ENCODE measurements at places on chromosomes 12 and 14. TPM values are rescaled to one million over a fixed set of nuclear protein-coding genes. Genes with fewer than 3 reads are reported as not detected.

GRCh38 chr12:106157802-106158201 is 19.0 kb upstream of the NUAK1 start:
- H3K27ac ChIP-seq = no peak overlapping the region
- H3K36me3 ChIP-seq = no peaks in the 10 kb centered on the region
- no peaks in the 10 kb centered on the region for H3K4me1 ChIP-seq
- peaks cover 2% of the 10 kb centered on the region for H3K27me3 ChIP-seq
- no peak for DNase-seq
- no peak overlapping the region for H3K4me3 ChIP-seq

- no peak overlapping the region for H3K4me3 ChIP-seq
- no peaks in the 10 kb centered on the region for H3K4me1 ChIP-seq
- no peaks in the 10 kb centered on the region for H3K27me3 ChIP-seq
Observed at GRCh38 chr12:29797565-29798355, 14.0 kb upstream of the TMTC1 start.

- no peak for DNase-seq
- H3K27ac ChIP-seq = no peak overlapping the region
- H3K27me3 ChIP-seq = no peaks in the 10 kb centered on the region
- no peak overlapping the region for H3K4me3 ChIP-seq
Observed at GRCh38 chr14:39454906-39455539, 22.8 kb upstream of the FBXO33 start.

GRCh38 chr14:28756884-28757570 is 9.6 kb upstream of the FOXG1 start:
- no peak for DNase-seq
- no peaks in the 10 kb centered on the region for H3K4me1 ChIP-seq
- H3K4me3 ChIP-seq = peak overlapping the region; percentile 19
- peaks cover 5% of the 10 kb centered on the region for H3K27me3 ChIP-seq
- H3K27ac ChIP-seq = no peak overlapping the region

The TAS2R19 gene
- total RNA-seq = 1.1 TPM

DNA sequence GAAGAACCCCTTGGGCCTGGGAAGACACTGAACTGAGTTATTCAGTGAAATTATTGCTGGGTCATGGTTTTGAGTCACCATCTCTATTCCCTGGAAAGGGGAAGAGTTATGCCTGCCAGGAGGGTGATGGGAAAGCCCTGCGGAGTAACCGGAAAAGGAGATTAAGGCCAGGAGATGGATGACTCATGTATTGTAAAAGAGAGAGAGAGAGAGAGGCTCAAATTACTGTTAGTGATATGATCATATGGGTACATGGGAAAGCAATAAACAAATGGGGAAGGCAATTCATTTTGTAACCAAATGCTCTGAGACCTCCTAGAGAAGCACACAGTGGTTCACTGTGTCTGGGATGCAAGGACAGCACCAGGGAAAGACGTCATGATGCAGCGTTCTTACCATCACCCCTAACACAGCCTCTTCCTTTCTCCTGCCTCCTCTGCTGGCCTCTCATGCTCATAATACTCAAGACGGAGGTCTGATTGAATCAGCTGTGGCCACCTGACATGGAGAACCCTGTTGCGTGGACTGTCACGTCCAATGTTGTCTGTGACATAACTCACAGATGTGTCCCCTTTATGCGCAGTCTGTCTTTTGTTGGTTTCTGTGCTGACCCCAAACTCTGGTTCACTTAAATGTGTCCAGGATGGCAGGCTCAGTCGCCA is 243.7 kb downstream of the TMEM132D start:
- no peaks in the 10 kb centered on the region for H3K36me3 ChIP-seq
- no peaks in the 10 kb centered on the region for H3K27me3 ChIP-seq
- no peak overlapping the region for H3K27ac ChIP-seq

The SNRPF gene
- total RNA-seq = 38.7 TPM

DNA sequence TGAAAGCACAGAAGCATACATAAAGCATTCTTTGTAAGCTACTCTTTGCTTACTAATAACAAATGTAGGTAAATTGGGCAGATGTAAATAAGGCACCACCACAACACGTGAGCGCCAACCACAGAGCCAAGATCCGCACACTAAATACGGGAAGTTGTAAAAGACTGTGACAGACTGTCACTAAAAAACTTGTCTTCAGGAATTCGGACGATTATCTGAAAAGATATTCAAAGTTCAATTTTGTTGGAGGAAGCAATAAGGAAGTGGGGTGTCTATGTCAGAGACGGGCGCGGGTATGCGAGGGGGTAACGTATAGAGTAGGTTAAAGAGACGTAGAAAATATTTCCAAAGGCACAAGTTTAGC is 1.5 kb upstream of the HSP90B1 start:
- H3K27ac ChIP-seq = peak overlapping the region; percentile 92
- H3K27me3 ChIP-seq = no peaks in the 10 kb centered on the region
- peak overlapping the region; percentile 62 for H3K4me3 ChIP-seq
- H3K36me3 ChIP-seq = peaks cover 25% of the 10 kb centered on the region
- no peak for DNase-seq

The SDSL gene
- total RNA-seq = 5.8 TPM

DNA sequence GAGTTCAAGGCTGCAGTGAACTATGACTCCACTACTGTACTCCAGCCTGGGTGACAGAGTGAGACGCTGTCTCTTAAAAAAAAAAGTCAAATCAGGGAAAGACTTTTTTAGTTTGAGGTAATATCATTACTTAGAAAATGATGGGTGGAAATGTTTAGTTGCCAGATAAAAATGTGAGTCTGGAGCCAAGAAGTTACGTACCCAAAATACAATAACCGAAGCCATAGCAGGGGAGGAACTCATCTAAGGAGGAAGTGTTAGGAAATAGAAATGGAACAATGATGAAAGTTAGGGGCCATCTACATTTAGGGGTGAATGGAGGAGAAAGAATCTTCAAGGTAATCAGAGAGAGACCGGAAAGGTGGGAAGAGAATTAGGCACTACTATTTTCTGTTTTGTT is 98.8 kb downstream of the DACT1 start:
- H3K4me3 ChIP-seq = no peak overlapping the region
- DNase-seq = no peak
- H3K36me3 ChIP-seq = no peaks in the 10 kb centered on the region
- no peaks in the 10 kb centered on the region for H3K4me1 ChIP-seq
- H3K27me3 ChIP-seq = no peaks in the 10 kb centered on the region

DNA sequence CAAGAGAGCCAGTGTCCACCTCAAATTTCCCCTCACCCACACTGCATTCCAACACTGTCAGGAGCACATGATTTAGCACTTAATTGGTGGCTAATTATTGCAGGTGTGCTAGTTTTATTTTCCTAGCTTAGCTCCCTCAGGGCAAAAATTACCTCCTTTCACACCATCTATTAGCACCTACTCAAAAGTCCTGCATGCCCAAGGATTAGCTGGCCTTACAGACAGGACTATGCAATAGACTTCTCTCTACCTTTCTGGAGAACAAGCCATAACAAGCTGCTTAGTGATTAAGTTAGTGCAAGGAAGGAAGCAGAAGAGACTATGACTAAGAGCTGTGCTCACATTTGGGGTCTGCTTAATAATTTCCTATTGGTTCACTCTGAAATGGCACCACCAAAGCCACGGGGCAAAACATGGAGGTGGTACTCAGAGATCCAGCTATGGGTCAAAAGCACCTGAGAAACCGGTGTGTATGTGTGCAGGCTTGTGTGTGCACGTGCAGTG is 69.5 kb downstream of the STON2 start:
- no peak for DNase-seq
- peaks cover 2% of the 10 kb centered on the region for H3K27me3 ChIP-seq
- H3K27ac ChIP-seq = no peak overlapping the region
- H3K36me3 ChIP-seq = no peaks in the 10 kb centered on the region
- no peaks in the 10 kb centered on the region for H3K4me1 ChIP-seq

The MYH6 gene
- total RNA-seq = not detected

GRCh38 chr14:75860561-75861160 is 121.1 kb downstream of the TGFB3 start:
- peak overlapping the region; percentile 34 for H3K27ac ChIP-seq
- H3K27me3 ChIP-seq = no peaks in the 10 kb centered on the region
- H3K36me3 ChIP-seq = peaks cover 2% of the 10 kb centered on the region

GRCh38 chr12:81017792-81018191 is 60.1 kb upstream of the ACSS3 start:
- DNase-seq = no peak
- no peak overlapping the region for H3K27ac ChIP-seq
- no peaks in the 10 kb centered on the region for H3K4me1 ChIP-seq
- no peak overlapping the region for H3K4me3 ChIP-seq
- no peaks in the 10 kb centered on the region for H3K27me3 ChIP-seq
- H3K36me3 ChIP-seq = no peaks in the 10 kb centered on the region

GRCh38 chr12:105057174-105057573 is 27.1 kb downstream of the ALDH1L2 start:
- no peak overlapping the region for H3K27ac ChIP-seq
- DNase-seq = no peak
- H3K4me1 ChIP-seq = no peaks in the 10 kb centered on the region
- H3K36me3 ChIP-seq = no peaks in the 10 kb centered on the region
- H3K27me3 ChIP-seq = no peaks in the 10 kb centered on the region

DNA sequence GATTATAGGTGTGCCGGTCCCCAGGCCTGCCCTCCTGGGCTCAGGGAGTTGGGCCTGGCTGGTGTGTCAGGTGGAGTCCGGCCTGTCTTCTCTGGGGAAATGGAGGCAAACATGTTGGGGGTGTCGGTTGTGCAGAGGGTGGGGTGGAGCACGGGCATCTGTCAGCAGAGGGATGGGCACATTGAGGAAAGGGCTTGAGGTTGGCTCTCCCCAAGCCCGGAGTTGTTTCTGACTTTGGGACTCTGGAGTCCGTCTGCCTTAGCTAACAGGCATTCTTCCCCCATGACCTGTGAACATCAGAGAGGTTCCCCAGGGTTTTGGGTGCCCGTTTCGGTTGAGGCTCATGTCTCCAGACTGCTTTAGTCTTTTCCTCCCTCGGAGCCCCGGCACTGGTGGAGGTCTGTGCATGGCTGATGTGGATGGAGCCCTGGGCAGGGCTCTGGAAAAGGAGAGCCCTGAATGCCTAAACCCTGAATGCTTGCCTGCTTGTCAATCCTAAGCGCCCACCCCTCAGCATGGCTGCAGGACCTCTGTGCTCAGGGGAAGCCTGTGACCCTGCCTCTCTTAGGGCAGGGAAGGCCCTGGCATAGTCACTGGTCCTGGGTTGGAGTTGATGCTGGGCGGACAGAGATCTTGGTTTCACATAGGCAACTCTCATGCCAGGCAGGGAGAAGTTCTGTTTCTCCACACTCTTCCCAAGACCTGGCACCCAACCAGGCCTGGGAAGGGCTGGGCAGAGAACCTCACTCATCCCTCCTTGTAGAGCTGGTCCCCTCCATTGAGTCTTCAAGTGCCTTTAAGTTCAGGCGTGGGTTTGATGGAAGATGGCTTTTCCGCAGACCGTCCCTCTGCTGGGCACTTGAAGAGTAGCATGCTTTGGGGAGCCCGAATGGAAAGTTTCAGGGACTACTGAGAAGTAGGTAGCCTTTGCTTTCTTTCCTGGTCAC is 12.9 kb downstream of the NYNRIN start:
- no peak for DNase-seq
- no peaks in the 10 kb centered on the region for H3K27me3 ChIP-seq
- H3K4me1 ChIP-seq = no peaks in the 10 kb centered on the region
- H3K36me3 ChIP-seq = no peaks in the 10 kb centered on the region

The SRRM4 gene
- not detected for total RNA-seq

The KRT79 gene
- not detected for total RNA-seq

DNA sequence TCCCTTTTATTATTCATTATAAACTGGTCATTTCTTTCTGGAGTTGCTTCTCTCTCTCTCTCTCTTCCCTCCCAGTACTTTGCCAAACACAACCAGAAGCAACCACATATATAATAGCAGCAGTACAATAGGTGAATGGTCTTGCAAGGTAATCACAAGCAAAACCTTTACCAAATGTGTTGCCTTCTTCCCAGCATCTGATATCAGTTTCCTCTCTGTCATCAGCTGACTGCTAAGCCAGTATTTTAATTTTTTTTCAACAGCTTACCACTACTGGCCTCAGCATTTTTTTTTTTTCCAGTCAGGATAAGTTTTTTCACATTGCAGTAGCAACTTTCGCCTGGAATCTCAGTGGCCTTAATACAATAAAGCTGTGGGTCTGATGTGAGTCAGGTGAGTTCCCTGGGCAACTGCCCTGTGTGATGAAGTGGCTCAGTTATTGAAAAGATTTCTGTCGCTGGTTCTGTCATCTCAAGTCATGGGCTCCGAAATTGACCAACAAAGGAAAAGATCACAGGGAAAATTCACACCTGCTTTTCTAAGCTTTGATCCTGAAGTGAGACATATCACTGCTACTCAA is 282.5 kb upstream of the AMIGO2 start:
- H3K4me1 ChIP-seq = no peaks in the 10 kb centered on the region
- no peaks in the 10 kb centered on the region for H3K27me3 ChIP-seq
- no peak overlapping the region for H3K27ac ChIP-seq
- H3K36me3 ChIP-seq = no peaks in the 10 kb centered on the region
- H3K4me3 ChIP-seq = no peak overlapping the region

GRCh38 chr12:29132316-29132715 is 16.8 kb upstream of the FAR2 start:
- no peaks in the 10 kb centered on the region for H3K27me3 ChIP-seq
- no peak for DNase-seq
- no peak overlapping the region for H3K27ac ChIP-seq
- H3K36me3 ChIP-seq = no peaks in the 10 kb centered on the region

GRCh38 chr14:96895658-96896271 is 98.6 kb downstream of the VRK1 start:
- no peak overlapping the region for H3K27ac ChIP-seq
- H3K36me3 ChIP-seq = no peaks in the 10 kb centered on the region
- H3K4me3 ChIP-seq = no peak overlapping the region
- no peak for DNase-seq
- H3K4me1 ChIP-seq = no peaks in the 10 kb centered on the region

The AHNAK2 gene
- 223 TPM for total RNA-seq

DNA sequence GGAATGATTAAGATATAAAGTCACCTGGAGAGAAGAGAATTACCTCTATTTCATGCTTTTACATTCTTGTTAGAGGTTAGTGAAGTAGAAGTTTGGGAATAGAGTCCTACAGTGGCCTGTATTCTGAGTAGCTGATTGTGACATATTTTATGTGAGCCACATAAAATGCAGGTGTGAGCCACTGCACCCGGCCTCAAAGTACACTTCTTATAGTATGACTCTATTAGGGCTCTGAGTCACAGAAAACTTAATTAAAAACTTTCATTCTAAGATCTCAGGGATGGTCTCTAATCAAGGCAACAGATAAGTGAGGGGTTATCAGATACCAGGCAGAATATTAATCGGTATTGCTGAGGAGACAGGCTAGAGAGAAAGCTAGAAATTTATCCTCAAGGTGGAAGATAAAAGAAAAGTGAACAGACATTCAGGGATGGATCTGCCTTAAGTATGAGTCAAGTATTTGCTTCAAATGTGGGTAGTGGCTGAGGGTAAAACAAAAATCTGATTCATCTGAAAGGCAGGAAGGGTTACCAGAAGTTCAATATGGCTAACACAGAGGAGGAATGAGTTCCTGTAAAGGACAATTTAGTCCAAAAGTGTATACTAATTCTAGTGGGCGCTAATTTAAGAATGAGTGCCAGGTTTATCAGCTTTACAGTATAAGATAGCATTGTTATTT is 5.5 kb upstream of the G2E3 start:
- DNase-seq = no peak
- no peaks in the 10 kb centered on the region for H3K27me3 ChIP-seq
- no peaks in the 10 kb centered on the region for H3K36me3 ChIP-seq
- no peak overlapping the region for H3K27ac ChIP-seq
- H3K4me3 ChIP-seq = no peak overlapping the region
- peaks cover 2% of the 10 kb centered on the region for H3K4me1 ChIP-seq

Data from Panc1 (cell line).